ENCODE measurements at places on chromosomes 12 and 14.

GRCh38 chr12:79233341-79233781 is 368.8 kb downstream of the SYT1 start:
- H3K4me3 ChIP-seq = no peak overlapping the region
- no peaks in the 10 kb centered on the region for H3K36me3 ChIP-seq
- H3K27ac ChIP-seq = no peak overlapping the region
- no peaks in the 10 kb centered on the region for H3K4me1 ChIP-seq

DNA sequence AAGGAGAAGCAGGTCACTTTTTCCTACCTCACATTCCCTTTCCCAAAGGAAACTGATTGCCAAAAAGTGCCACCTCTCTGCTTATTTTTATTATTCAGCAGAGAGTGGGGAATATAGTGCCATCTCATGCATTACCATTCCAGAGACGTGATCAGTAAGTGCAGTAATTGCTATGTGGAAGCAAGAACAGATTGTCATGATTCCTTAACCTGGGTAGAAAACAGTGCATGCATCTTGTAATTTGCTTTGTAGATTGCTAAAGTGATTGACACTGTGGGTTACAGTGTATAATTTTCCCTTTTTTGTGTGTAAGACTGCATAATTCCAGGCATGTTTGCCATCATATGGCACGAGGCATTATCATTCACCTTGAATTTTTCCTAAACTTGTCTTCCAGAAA is 332.5 kb downstream of the DIO2 start:
- H3K4me3 ChIP-seq = no peak overlapping the region
- no peaks in the 10 kb centered on the region for H3K4me1 ChIP-seq
- no peaks in the 10 kb centered on the region for H3K27me3 ChIP-seq
- no peak overlapping the region for H3K27ac ChIP-seq
- no peak for DNase-seq

GRCh38 chr12:131559517-131560516 is 151.1 kb upstream of the SFSWAP start:
- no peak for DNase-seq
- no peak overlapping the region for H3K27ac ChIP-seq
- no peaks in the 10 kb centered on the region for H3K36me3 ChIP-seq

GRCh38 chr14:95260537-95261361 is 59.0 kb downstream of the CLMN start:
- peaks cover 7% of the 10 kb centered on the region for H3K4me1 ChIP-seq
- H3K27ac ChIP-seq = no peak overlapping the region
- DNase-seq = no peak
- no peak overlapping the region for H3K4me3 ChIP-seq

- peaks cover 11% of the 10 kb centered on the region for H3K4me1 ChIP-seq
- no peak overlapping the region for H3K4me3 ChIP-seq
- no peaks in the 10 kb centered on the region for H3K27me3 ChIP-seq
- H3K27ac ChIP-seq = no peak overlapping the region
- peaks cover 9% of the 10 kb centered on the region for H3K36me3 ChIP-seq
Measured at GRCh38 chr12:92261692-92262091, 116.0 kb upstream of the BTG1 start.

DNA sequence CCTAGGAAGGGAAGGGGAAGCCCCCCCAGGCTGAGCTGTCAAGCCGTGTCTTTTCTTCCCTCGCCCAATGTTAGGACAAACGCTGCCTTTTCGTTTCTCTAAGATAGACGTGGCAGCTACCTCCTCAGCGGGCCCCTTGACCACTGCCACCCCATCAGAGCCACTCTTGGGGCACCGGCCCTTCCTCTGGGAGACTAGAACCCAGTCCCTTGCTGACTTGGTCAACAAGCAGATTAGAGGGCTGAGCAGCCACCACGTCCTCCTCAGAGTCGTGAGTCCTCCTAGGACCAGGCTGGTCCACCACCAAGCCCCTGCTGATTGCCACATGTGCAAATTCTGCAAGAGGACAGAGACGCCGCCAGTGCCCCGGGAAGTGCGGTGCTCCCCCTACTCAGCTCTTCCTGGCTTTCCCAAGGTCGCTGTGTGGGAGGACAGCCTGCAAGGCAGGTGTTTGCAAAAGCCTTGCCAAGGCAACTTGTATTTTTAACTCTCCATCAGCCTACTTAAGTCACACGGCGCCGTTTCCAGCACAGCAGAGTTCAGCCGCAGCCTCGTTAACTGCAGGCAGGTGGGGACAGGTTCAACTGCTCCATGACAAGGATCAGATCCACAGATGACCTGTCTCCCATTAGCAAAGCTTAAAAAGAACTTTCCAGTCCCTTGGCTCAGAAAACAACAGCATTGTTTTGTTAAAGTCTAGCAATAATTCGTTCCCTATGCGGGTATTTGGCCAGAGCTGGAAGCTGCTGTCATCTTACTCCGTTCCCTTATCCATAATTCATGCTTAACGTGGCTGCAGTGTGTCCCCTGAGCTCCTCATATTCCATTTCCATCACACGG is 65.6 kb downstream of the TESC start:
- H3K27ac ChIP-seq = no peak overlapping the region
- DNase-seq = no peak
- peaks cover 3% of the 10 kb centered on the region for H3K4me1 ChIP-seq

DNA sequence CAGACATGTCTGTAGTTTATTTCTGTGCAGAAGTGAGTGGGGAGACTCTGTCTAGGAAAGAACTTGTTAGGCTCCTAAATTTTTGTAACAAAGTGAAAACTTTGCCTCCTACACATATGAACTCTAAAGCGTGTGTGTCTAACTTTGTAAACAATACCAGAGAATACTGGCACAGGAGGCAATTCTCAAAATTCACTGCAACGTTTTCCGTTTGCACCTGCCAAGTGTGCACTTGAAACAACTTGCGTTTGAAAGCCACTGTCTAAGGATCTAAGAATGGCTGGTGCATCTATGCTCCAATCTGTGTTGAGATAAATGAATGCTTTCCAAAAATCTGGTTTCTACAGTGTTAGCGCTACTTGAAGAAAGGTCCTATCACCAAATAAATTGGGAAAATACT is 15.3 kb downstream of the GRIP1 start:
- H3K27ac ChIP-seq = no peak overlapping the region
- no peak for DNase-seq
- H3K4me3 ChIP-seq = no peak overlapping the region
- no peaks in the 10 kb centered on the region for H3K36me3 ChIP-seq

GRCh38 chr14:53591816-53592215 is 364.8 kb downstream of the BMP4 start:
- no peaks in the 10 kb centered on the region for H3K27me3 ChIP-seq
- H3K36me3 ChIP-seq = no peaks in the 10 kb centered on the region
- no peak for DNase-seq
- H3K27ac ChIP-seq = no peak overlapping the region
- no peak overlapping the region for H3K4me3 ChIP-seq
- no peaks in the 10 kb centered on the region for H3K4me1 ChIP-seq

DNA sequence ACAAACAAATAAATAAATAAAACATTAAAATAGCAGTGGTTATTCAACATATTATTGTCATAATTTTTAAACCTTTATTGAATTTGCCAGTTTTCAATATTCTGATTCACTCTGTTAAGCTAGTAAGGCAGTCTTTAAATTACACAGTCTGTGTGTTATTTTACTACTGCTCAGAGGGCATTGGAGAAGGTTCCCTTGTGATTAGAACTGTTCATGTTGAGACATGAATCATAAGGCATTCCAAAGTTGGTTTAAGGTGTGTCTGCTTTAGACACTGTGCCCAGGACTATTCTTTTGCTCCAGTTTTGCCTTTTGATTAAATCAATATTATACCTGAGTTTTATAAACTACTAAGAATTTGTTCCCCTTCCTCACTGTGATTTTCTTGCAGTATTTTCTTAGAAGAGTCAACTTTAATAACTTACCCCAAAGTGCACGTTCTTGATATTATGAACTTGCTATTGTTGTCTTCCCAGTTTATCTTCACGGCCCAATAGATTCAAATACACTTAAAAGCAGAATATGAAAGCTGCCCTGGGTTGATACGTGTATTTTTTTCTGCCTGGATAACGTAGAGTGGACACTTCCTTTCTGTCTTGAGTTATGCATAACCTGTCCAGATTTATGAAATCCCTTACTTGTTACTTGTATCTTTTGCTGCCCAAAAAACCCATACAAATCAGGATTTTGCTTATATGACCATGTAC is 105.3 kb upstream of the BCAT1 start:
- H3K4me3 ChIP-seq = peak overlapping the region; percentile 77
- peak overlapping the region; percentile 85 for H3K27ac ChIP-seq
- H3K4me1 ChIP-seq = peaks cover 45% of the 10 kb centered on the region
- H3K36me3 ChIP-seq = peaks cover 9% of the 10 kb centered on the region

GRCh38 chr14:26594756-26595545 is 2.9 kb downstream of the NOVA1 start:
- peaks cover 4% of the 10 kb centered on the region for H3K4me1 ChIP-seq
- no peak for DNase-seq
- H3K27me3 ChIP-seq = peaks cover 28% of the 10 kb centered on the region
- H3K36me3 ChIP-seq = no peaks in the 10 kb centered on the region

DNA sequence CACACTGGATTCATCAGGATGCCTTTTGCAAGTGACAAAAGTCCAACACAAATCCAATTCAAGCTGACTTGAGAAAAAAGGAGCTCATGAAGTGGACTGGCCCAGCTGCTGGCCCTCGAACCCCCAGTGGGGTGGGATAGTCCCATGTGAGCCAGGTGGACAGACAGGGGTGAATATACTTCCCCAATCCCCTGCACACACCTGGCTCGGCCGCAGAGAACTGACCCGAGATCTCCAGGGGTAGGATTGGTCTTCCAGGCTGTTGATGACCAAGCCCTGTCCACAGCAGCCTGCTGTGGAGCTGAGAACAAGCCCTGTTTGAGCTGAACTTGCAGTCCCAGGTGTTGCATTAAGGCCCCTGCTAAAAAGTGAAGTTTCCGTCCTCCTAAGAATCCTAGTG is 56.2 kb downstream of the TPCN1 start:
- H3K27ac ChIP-seq = no peak overlapping the region
- no peaks in the 10 kb centered on the region for H3K27me3 ChIP-seq
- no peak for DNase-seq
- no peaks in the 10 kb centered on the region for H3K4me1 ChIP-seq

DNA sequence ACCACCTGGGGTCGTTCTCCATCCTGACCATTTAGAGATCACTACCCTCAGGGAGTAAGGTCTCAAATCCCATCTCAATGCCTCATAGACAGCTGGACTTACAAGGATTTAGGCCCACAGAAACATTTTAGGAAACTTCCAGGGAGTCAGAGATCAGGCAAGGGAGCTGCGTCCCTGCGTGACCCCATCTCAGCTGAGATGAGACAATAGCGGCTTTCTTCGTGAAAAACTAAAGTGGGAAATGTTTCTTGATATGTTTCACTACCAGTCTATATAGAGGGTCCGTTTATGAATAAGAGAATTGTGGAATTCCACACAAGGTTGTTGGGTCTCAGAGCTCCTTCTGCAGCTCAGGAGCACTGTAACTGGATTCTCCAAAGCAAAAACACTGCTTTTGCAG is 105.1 kb downstream of the VCPKMT start:
- H3K27me3 ChIP-seq = no peaks in the 10 kb centered on the region
- H3K27ac ChIP-seq = no peak overlapping the region
- H3K36me3 ChIP-seq = peaks cover 30% of the 10 kb centered on the region
- H3K4me3 ChIP-seq = no peak overlapping the region

DNA sequence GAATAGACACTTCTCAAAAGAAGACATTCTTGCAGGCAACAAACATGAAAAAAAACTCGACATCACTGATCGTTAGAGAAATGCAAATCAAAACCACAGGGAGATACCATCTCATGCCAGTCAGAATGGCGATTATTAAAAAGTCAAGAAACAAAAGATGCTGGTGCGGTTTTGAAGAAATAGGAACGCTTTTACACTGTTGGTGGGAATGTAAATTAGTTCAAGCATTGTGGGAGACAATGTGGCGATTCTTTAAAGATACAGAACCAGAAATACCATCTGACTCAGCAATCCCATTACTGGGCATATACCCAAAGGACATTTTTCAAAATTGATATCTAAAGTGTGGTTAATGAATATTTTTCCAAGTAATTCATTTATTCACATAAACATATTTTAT is 39.6 kb upstream of the LIN7A start:
- H3K36me3 ChIP-seq = no peaks in the 10 kb centered on the region
- no peaks in the 10 kb centered on the region for H3K4me1 ChIP-seq
- no peak overlapping the region for H3K27ac ChIP-seq
- H3K4me3 ChIP-seq = no peak overlapping the region
- no peaks in the 10 kb centered on the region for H3K27me3 ChIP-seq

GRCh38 chr14:51554339-51554920 is 97.3 kb upstream of the FRMD6 start:
- no peaks in the 10 kb centered on the region for H3K4me1 ChIP-seq
- peaks cover 8% of the 10 kb centered on the region for H3K27me3 ChIP-seq
- H3K4me3 ChIP-seq = no peak overlapping the region
- H3K27ac ChIP-seq = no peak overlapping the region
- DNase-seq = no peak

DNA sequence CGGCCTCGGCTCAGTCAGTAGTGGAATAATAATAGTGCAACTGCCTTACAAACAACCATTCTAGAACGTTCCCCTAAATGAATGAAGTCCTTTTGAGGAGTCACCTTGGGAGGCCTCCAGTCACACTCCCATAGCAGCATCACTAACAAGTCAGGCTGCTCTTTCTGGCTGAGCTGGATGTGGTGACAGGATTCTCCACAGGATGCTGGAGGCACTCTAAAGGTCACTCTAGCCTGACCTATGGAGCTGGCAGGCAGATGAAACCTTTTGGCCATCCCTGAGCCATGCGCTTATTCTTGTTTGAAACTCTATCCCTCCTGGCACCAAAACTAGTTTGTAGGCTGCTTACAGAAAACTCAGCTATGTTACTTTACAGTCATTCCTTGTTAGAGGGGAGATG is 17.9 kb upstream of the TFCP2 start:
- DNase-seq = no peak
- no peak overlapping the region for H3K27ac ChIP-seq
- no peaks in the 10 kb centered on the region for H3K4me1 ChIP-seq
- H3K36me3 ChIP-seq = no peaks in the 10 kb centered on the region
- H3K4me3 ChIP-seq = no peak overlapping the region

GRCh38 chr12:14325716-14326343 is 39.7 kb upstream of the ATF7IP start:
- peaks cover 2% of the 10 kb centered on the region for H3K36me3 ChIP-seq
- H3K4me3 ChIP-seq = no peak overlapping the region
- H3K27ac ChIP-seq = no peak overlapping the region
- H3K27me3 ChIP-seq = no peaks in the 10 kb centered on the region

- no peaks in the 10 kb centered on the region for H3K4me1 ChIP-seq
- no peak overlapping the region for H3K4me3 ChIP-seq
- H3K36me3 ChIP-seq = no peaks in the 10 kb centered on the region
- peaks cover 10% of the 10 kb centered on the region for H3K27me3 ChIP-seq
- DNase-seq = no peak
- H3K27ac ChIP-seq = no peak overlapping the region
Measured at GRCh38 chr14:78048120-78048519, 122.1 kb upstream of the NRXN3 start.

- peaks cover 29% of the 10 kb centered on the region for H3K4me1 ChIP-seq
- H3K4me3 ChIP-seq = no peak overlapping the region
- peaks cover 26% of the 10 kb centered on the region for H3K27me3 ChIP-seq
- H3K27ac ChIP-seq = no peak overlapping the region
- H3K36me3 ChIP-seq = no peaks in the 10 kb centered on the region
Measured at GRCh38 chr12:43832463-43833168, 3.3 kb upstream of the TMEM117 start.

GRCh38 chr12:56374726-56375597 is 12.3 kb upstream of the APOF start:
- no peak for DNase-seq
- peaks cover 9% of the 10 kb centered on the region for H3K27me3 ChIP-seq
- H3K4me1 ChIP-seq = no peaks in the 10 kb centered on the region
- H3K27ac ChIP-seq = no peak overlapping the region
- no peak overlapping the region for H3K4me3 ChIP-seq
- H3K36me3 ChIP-seq = no peaks in the 10 kb centered on the region
